B cell (primary cell): ENCODE measurements at places on chromosomes 3 and 15. TPM values are rescaled to one million over a fixed set of nuclear protein-coding genes. Genes with fewer than 3 reads are reported as not detected.

NRROS gene
- 85.9 and 87.9 TPM in 2 replicates for total RNA-seq

DPPA4 gene
- total RNA-seq = 2.8 and 3.3 TPM in 2 replicates

STRA6 gene
- not detected in 2 replicates for total RNA-seq

DNA sequence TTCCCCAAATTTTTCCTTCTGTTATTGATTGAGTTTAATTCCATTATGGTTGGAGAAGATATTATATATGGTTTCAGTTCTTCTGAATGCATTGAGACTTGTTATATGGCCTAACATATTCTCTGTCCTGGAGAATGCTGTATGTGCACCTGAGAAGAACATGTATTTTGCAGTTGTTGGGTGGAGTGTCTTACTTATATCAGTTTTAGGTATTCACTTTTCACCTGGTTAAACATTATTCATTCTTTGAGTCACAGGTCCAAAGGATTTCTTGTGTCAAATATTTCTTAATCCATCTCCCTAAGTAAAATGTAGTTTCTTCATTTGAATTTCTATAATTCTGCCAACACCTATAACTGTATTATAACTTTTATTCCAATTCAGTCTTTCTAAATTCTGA, 17.8 kb downstream of the ACKR2 start:
- no peak for DNase-seq

PLA1A gene
- total RNA-seq = 0.27 and 0.58 TPM in 2 replicates
